Stimulated activated CD8-positive, alpha-beta memory T cell treated with anti-CD3 and anti-CD28 coated beads, Interleukin-2, amount 100 ng/mL, for 1 hour (primary cell): ENCODE measurements at places on chromosomes 2 and 18.
A peak's percentile ranks its signal among the peaks of the same experiment; 100 is the strongest.

- no peak for DNase-seq
Observed at GRCh38 chr18:45851161-45851925, 25.9 kb downstream of the SIGLEC15 start.

GRCh38 chr2:46801731-46802664 lies 113.6 kb downstream of the MCFD2 start:
- no peak for DNase-seq

- no peak for DNase-seq
Observed at GRCh38 chr2:102033031-102033749, 41.4 kb downstream of the IL1R2 start.

GRCh38 chr2:127100251-127101047 lies 6.5 kb downstream of the BIN1 start:
- no peak for DNase-seq

DNA sequence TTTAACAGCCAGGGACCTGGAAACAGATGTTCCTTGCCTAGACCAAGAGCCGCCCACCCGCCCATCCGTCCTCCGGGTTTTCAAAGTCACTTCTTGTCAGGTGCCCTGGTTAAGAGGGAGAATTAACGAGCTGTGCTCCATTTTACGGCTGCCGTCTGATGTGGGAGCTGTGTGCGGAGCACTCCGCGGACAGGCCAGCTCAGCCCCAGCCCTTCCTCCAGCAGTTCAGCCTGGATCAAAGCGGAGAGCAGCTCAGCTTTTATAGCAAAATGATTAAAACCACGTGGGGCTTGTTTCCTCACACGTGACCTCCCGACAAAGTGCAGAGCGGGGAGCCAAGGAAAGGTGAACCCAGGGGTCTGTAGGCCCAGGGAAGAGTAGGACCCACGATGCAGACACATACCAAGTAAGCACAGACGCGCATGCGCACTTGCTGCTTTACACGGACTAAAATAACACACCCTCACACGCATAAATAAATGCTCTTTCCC lies 46.1 kb upstream of the PKDCC start:
- DNase-seq = no peak

GRCh38 chr2:99880148-99880963 lies 262.0 kb downstream of the AFF3 start:
- no peak for DNase-seq

- no peak for DNase-seq
Observed at GRCh38 chr2:25528173-25528572, 145.2 kb downstream of the DTNB start.

DNA sequence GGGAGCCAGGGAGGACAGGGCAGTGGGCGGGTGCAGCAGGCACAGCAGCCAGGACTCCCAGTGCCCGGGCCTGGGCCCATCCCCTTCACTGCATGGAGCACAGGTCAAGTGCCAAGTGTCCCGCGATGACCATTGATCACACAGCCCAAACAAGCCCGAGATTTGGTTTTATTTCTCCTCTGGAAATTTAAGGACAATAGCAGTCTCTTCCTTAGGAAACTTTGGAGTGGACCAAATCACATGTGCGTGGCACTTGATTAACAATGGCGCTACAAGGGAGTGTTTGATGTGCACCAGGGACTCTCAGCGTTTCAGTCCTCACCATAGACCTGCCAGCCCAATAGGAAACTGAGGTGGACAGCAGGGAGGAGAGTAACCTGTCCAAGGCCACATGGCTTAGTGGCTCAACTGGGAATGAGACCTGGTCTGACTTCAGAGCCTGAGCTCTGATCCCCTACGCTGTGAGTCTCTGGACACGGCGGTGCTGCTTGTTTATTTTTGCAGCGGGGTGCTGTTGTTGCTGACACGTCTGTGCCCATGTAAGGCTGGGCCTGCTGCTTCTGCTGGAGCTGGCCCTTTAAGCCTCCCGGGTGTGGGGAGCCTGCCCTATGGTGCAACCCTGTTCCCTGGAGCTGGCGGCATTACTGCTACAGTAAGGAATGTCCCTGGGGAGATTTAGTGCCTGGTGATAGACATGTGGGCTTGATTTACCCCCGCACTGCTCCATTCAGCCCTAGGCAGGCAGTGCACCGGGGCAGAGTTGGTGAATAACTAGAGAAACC lies 194.2 kb downstream of the INHBB start:
- DNase-seq = no peak

GRCh38 chr2:158994920-158995676 lies 26.7 kb downstream of the TANC1 start:
- DNase-seq = no peak

DNA sequence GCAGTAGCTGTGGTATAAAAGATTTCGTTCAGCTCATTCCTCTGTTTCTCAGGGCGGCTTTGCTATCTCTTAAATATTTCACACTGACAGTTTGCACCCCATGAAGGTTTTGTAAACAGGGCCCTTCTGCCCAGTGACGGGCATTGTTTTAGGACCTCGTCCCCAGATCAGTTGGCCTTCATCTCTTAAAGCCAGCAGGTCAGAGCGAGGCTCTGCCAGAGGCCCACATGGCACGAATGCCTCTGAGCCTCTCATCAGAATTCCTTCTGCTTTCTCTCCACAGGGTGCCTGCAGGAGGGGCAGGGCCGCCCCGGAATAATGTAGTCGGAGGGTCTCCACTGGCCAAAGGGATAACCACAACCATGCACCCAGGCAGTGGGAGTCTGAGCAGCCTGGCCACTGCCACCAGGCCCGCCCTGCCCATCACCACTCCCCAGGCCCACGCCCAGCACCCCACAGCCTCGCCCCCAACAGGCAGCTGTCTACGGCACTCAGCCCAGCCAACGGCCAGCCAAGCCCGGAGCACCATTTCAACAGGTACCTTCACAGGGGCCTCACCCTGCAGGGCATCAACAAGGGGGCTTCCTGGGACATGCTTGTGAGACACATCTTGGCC lies 177.0 kb downstream of the SEPTIN10 start:
- no peak for DNase-seq

GRCh38 chr2:175918935-175919334 lies 83.1 kb downstream of the LNPK start:
- no peak for DNase-seq

- DNase-seq = no peak
Observed at GRCh38 chr2:209661286-209661894, 110.2 kb upstream of the UNC80 start.

DNA sequence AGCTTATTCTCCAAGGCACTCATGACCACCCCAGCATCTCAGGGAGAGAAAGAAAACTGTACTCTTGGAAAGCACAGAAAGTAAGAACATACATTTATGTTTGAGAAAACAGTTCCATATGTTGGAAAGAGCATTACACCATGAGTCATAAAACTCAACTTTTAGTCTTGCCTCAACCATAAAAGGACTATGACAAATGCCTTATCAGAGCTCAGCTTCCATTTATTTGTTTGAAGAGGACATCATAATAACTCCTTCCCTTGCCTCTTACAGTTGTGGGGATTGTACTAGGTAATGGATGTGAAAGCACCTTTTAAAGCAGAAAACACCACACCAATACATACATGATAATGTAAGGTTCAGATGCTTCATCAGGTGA lies 370.8 kb downstream of the LNPK start:
- DNase-seq = no peak

- DNase-seq = no peak
Observed at GRCh38 chr2:32900246-32900973, 46.3 kb upstream of the LTBP1 start.

DNA sequence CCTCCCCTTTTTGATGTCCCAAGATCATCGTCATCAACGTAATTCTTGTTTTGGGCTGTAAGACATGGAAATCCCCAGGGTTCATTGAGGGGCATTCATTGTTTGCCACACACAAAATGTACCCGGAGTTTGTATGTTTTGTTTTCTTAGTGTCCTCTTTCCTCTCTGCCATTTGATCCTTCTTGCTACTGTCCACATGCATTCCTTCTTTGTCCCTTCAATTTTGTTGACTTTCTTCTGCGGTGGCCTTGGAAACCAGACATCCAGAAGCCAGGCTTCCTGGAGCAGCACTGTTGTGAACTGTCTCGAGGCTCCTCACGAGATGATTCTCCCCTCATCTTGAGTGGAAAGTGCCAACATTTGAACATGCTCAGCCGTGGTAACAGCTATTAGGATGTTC lies 24.8 kb downstream of the IGFBP2 start:
- DNase-seq = no peak

GRCh38 chr2:133266041-133266925 lies 302.0 kb downstream of the NCKAP5 start:
- no peak for DNase-seq

- DNase-seq = no peak
Observed at GRCh38 chr18:31424383-31424988, 23.1 kb upstream of the DSG3 start.

DNA sequence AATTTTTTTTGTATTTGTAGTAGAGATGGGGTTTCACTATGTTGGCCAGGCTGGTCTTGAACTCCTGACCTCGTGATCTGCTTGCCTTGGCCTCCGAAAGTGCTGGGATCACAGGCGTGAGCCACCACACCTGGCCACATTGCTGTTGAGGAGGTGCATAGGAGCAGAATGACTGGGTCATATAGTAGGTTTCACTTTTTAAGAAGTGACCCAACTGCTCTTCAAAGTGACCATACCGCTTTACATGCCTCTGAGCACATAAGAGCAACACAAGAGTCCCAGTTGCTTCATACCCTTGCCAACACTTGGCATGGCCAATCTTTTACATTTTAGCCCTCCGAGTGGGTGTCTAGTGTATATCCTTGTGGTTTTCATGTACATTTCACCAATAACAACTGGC lies 28.9 kb downstream of the RRM2 start:
- no peak for DNase-seq

GRCh38 chr2:86383844-86384243 lies 46.4 kb upstream of the REEP1 start:
- no peak for DNase-seq

GRCh38 chr18:70982292-70982691 lies 693.4 kb downstream of the SOCS6 start:
- DNase-seq = no peak

DNA sequence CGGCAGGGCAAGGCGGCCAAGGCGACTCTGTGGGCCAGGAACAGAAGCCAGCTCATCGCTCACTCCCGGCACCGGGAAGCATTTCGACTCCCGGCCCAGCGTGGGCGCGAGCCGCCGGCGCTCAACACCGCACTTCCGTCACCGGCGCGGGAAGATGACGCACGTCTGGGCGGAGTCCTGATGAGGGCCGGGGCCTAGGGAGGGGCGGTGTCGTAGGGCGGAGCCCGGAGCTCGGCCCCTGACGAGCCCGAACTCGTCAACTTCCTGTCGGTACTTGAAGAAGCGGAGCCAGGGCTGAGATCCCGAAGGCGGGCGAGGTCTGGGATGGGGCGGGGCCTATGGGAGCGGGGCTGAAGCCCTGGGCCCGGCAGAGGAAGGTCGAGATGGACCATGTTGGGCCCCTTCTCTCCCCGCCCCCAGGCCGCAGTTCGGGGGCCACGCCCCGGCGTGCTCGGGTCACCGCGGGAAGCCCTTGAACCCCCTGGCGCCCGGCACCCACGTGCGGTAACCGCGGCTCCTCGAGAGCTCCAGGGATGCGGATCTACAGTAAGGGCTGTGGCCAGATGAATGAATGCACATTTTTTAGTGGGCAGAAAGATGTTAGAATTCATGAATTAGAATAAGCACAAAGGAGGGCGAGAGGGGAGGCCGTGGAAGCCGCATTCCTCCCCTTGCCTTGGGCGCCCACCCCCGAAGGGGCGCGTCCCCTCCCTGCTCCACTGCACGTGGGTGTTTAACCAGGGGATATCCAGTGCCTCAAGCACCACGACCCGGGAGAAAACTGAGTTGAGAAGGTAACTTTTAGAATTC lies at the start of gene RNASEH1:
Gene RNASEH1 (minus strand): TSS at position 129 of the 810 bp plus-strand sequence. CDS start 73 bp downstream, at position 56.
- peak; percentile 97 for DNase-seq

DNA sequence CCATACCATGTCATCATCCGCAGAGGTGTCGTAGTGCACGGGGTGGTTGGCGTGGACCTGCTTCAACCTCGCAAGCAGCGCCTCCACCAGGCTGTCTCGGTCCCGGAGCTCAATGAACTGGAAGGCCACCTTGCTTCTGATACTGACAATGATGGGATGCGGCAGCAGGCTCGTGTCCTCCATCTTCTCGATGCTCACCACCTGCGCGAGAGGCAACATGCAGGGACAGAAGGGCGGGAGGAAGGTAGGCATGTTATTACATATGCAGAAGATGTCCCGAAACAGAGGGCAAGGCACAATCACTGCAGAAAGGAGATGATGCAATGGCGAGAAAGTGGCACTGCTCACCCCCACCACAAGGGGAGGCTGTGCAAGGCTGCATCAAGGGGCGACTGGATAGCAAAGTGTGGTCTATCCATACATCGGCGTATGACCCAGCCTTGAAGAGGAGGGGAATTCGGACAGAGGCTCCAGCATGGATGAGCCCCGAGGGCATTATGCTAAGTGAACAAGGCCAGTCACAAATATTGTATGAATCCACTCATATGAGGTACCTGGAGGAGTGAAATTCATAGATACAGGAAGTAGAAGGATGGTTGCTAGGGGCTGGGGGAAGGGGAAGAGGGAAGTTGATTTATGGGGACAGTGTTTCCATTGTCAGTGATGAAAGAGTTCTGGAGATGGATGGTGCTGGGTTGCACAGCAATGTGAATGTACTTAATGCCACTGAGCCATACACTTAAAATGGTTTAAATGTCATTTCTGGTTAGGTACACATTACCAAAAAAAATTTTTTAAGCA lies 36.6 kb downstream of the RPL31 start:
- DNase-seq = no peak

DNA sequence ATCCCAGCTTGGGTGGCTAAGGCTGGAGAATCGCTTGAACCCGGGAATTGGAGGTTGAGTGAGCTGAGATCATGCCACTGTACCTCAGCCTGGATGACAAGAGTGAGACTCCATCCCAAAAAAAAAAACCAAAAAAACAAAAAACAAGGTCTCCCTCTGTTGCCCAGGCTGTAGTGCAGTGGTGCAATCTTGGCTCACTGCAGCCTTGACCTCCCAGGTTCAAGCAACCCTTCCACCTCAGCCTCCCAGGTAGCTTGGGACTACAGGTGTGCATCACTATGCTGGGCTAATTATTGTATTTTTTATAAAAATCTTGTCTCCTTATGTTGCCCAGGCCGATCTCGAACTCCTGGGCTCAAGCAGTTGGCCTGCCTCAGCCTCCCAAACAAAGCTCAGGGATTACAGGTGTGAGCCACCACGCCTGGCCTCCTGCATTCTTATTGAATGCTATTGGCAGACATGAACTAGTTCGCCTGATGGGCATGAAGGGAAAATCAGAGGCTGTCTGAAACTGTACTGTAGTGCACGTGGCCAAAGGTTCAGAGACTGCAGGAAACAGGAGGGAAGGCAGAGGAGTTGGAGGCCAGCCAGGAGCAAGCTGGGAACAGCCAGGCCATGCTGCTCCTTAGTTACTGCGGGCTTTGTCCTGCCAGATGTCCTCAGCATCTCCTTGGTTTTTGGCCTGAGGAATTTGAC lies 16.0 kb upstream of the ASXL2 start:
- no peak for DNase-seq

GRCh38 chr2:126781806-126782205 lies 116.9 kb upstream of the TEX51 start:
- DNase-seq = no peak

GRCh38 chr2:199586646-199587045 lies 128.9 kb upstream of the SATB2 start:
- DNase-seq = no peak

DNA sequence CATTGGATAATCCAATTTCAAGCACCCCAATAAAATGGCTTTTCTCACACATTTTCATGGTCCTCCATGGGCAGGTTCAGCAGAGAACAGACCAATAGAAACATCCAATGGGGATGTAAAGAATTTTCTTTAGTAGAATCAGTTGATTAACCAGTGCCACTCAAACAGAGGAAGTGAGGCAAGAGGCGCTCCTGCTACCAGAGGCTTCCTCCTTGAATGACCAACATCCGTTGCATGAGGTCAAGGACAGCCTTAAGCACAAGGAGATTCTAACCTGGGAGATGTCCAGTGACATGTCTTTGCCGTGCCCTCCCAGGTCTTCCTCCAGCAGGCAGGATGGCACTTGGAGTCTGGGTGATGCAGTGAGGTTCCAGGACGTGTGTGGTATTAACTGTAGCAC lies 146.6 kb downstream of the PIEZO2 start:
- DNase-seq = no peak
